ENCODE measurements at places on chromosomes 2 and 18.

GRCh38 chr2:6392966-6393365 lies 472.7 kb downstream of the CMPK2 start:
- no peak for DNase-seq

- no peak for DNase-seq
These were observed 338.0 kb downstream of the TNS1 start for GRCh38 chr2:217664761-217665160.

GRCh38 chr18:37287601-37288000 lies 278.0 kb downstream of the CELF4 start:
- DNase-seq: no peak

GRCh38 chr2:152405206-152406118 lies 70.5 kb downstream of the FMNL2 start:
- DNase-seq: no peak

- DNase-seq: no peak
These were observed 91.0 kb downstream of the MCFD2 start for GRCh38 chr2:46824611-46825010.

- DNase-seq: no peak
These were observed 58.1 kb upstream of the RNU4ATAC start for GRCh38 chr2:121472470-121472993.
